Retinal pigment epithelial cell (primary cell): ENCODE measurements at places on chromosomes 7 and 10.

- DNase-seq: no peak
Measured at GRCh38 chr10:4108693-4109092, 323.7 kb upstream of the KLF6 start.

GRCh38 chr7:76356115-76356514 is 2.7 kb downstream of the YWHAG start:
- DNase-seq: no peak

DNA sequence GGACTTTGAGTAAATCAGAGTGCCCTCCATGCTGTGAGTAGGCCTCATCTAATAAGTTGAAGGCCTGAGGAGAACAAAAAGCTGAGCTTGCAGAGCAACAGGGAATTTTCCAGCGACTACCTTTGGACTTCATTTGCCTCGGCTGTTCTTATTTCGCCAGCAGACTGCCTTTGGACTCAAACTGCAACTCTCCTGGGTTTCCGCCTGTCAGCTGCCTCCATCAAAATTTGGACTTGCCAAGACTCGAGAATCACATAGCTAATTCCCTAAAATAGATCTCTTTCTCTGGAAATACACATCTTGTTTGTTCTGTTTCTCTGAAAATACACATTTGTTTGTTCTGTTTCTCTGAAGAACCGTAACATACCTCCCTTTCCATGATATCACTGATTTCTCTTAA is 93.8 kb downstream of the ITGB8 start:
- no peak for DNase-seq

DNA sequence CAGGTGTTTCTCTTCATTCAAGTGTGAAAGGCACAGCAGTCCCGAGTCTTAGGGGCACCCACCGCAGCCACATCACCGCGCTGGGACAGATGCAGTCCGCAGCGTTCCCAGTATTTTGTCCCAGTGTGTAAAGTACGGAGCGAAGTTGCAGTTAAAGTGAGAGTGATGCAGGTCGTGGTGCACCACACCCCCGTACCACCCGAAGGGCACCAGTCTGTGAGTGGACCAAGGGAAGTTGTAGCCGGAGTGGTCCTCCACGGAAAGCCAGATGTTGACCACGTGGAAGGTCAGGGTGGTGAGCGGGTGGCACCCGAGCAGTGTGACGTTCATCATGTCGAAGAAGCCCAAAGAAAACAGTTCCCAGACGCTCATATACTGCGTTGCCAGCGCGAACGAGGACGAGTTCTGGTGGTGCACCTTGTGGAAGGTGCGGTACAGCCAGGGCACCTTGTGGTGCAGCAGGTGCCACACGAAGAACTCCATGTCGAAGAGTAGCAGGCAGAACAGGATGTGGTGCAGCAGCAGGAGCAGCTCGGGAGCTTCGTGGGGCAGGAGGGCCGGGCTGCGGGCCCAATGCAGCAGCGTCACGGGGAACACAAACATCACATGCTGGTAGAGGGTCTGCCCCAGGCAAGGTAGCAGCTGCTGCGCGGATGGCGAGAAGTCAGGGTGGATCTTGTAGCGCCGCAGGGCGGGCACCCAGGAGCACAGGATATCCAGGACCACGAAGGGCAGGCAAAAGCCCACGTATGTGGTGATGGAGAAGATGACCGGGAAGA is 526 bp downstream of the CH25H start:
- no peak for DNase-seq

GRCh38 chr7:70830060-70830395 is 301.9 kb upstream of the GALNT17 start:
- DNase-seq: no peak

DNA sequence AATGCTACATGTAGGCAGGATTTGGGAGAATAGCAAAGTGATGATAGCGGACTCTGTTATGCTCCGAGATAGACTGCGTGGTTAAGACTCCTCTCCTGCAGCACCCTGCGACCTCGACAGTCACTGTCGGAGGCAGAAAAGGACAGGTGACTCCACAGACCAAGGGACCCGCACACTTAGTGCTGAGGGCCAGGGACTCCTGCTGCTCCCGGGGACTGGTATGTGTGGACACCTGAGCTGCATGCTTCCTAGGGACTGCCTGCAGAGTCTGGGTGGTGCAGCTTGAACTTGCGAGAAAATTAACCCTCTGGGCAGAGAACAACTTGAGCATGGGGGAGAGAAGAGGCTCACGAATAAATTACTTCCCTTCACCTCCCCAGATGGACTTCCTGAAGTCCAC is 407.1 kb upstream of the PFKP start:
- DNase-seq: no peak

DNA sequence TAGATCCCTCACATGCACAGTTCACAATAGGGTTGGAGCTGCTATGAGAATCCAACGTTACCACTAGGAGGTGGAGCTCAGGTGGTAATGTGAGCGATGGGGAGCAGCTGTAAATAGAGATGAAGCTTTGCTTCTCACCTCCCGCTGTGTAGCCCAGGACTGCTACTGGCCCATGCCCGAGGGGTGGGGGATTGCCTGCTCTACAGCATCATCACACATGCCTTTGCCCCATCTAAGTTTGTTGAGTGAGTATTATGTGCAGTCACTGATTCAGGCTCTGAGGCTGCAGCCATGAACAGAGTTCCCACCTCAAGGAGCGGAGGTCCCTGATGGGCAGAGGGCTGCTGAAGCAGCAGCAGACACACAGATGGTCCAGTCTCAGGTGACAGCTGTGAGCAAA is 94.1 kb downstream of the CHST15 start:
- no peak for DNase-seq

DNA sequence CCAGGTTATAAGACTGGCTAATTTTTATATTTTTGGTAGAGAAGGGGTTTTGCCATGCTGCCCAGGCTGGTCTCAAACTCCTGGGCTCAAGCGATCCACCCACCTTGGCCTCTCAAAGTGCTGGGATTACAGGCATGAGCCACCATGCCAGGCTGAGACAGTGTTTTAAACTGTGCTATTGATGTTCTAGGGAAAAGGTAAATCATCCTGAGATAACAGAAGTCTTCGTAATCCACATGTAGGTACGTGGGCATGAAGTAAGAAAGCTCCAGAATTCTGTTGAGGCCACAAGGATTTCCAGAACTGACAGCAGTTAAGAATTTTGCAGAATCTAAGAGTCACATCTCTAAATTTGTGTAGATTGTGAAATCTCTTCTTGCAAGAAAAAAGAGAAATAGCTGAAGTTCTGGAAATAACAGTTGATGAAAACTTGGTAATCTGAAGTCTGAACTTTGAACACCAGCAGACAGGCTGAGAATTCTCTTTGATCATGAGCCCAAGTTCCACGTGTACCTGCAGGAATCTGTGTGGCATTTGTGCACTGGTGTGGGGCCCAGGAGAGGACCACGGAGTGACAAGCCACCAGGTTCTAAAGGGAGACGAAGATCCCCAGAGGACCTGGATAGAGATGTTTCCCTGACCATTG is 24.6 kb downstream of the C7orf33 start:
- DNase-seq: no peak

DNA sequence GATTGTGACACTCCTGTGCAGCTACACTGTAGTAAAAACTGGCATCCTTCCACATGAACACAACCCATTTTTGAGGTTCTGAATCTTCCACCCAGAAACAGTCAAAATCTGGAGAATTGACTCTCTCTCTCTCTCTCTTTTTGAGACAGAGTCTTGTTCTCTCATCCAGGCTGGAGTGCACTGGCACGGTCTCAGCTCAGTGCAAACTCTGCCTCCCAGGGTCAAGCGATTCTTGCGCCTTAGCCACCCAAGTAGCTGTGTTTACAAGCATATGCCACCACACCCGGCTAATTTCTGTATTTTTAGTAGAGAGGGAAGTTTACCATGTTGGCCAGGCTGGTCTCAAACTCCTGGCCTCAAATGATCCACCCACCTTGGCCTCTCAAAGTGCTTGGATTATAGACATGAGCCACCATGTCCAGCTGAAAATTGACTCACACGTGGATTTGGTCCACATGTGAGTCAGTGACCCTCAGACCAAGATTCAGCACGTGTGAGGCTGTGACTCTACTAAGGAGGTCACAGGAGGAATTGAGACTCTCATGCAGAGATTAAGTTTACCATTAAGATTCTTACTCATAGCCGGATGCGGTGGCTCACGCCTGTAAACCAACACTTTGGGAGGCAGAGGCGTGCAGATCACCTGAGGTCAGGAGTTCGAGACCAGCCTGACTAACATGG is 12.1 kb upstream of the ZNF107 start:
- no peak for DNase-seq

DNA sequence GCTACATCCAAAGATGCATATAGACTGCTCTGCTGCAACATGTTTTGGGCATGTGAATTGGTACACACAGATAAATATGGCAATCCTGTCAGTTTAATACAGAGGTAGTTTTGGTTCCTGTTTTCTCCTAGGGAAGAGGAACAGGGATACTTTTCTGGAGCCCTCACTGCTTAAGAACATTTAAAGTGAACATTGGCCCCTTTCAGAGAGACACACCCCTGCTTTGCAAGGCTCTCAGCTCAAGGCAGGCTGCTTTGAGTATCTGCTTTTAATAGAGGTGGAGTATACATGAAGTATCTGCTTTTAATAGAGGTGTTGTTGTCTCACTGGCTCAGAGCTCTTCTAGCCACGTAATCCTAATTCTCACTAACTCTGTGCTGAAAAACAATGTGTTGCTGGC is 38.9 kb downstream of the CYP51A1 start:
- no peak for DNase-seq

- no peak for DNase-seq
Measured at GRCh38 chr7:128681794-128682537, 9.9 kb downstream of the GARIN1A start.

- no peak for DNase-seq
Measured at GRCh38 chr10:84198206-84198915, 4.0 kb downstream of the CDHR1 start.

GRCh38 chr10:36671607-36672006 is 453.8 kb upstream of the ANKRD30A start:
- DNase-seq: no peak

DNA sequence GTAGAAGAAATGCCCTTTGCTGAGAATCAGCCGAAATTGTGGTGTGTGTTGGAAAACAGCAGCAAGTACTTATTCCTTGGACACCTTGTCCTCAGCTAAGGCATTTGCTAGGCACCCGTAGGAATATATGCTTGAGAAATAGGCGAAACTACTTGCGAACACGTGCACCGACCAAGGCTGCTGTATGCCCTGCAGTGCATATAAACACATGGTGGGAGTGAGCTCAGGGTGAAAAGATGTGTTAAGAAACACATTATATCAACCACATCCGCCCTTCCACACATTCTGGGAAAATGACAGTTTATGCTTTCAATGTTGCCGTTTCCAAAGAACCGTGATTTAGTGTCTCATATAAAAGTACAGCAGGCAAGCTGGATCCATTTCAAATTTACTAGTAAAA is 199.2 kb downstream of the JCAD start:
- DNase-seq: no peak

GRCh38 chr7:147438216-147438615 is 1152.3 kb upstream of the C7orf33 start:
- no peak for DNase-seq

GRCh38 chr10:132111871-132112341 is 46.2 kb downstream of the JAKMIP3 start:
- DNase-seq: no peak

DNA sequence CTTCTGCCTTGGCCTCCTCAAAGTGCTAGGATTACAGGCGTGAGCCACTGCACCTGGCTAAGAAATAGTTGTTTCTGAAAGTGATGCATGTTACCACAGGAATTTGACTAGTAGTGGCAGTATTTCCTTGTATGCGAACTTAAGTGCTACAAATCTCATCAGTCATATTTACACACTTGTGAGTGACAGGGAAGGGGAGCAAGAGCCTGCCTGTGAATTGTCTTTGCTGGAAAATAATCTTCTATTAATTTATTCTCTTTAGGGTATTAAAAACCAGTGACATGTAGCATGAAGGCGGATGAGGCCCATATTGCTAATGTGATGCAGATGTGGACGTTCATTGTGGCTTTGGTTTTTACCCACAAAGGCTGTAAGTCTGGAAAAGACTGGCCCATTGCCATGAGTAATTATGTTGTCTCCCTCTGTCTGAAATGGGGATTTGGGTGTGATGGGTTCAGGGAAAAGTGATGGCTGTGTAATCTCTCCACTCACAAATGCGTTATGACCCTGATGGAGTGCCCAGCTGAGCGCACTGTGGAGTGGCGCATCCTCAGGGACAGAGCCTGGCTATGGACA is 97.6 kb downstream of the CCNY start:
- DNase-seq: peak; percentile 96

- no peak for DNase-seq
Measured at GRCh38 chr7:117424090-117424829, 3.0 kb downstream of the ASZ1 start.

- no peak for DNase-seq
Measured at GRCh38 chr10:62820586-62820985, 4.4 kb upstream of the EGR2 start.

GRCh38 chr7:925601-926000 is 28.9 kb downstream of the ADAP1 start:
- no peak for DNase-seq

DNA sequence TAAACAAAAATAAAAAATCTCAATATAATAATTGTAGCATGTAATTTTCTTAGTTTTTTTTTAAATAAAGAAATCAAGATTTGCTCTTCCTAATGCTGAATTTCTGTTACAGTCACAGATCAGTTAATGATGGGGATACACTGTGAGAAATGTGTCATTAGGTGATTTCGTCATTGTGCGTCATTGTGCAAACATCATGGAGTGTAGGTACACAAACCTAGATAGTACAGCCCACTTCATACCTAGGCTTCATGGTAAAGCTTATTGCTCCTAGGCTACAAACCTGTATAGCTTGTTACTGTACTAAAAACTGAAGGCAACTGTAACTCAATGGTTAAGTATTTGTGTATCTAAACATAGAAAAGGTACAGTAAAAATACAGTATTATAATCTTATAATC is 74.4 kb upstream of the LSM8 start:
- no peak for DNase-seq

- DNase-seq: no peak
Measured at GRCh38 chr7:69739931-69740431, 141.7 kb downstream of the AUTS2 start.

DNA sequence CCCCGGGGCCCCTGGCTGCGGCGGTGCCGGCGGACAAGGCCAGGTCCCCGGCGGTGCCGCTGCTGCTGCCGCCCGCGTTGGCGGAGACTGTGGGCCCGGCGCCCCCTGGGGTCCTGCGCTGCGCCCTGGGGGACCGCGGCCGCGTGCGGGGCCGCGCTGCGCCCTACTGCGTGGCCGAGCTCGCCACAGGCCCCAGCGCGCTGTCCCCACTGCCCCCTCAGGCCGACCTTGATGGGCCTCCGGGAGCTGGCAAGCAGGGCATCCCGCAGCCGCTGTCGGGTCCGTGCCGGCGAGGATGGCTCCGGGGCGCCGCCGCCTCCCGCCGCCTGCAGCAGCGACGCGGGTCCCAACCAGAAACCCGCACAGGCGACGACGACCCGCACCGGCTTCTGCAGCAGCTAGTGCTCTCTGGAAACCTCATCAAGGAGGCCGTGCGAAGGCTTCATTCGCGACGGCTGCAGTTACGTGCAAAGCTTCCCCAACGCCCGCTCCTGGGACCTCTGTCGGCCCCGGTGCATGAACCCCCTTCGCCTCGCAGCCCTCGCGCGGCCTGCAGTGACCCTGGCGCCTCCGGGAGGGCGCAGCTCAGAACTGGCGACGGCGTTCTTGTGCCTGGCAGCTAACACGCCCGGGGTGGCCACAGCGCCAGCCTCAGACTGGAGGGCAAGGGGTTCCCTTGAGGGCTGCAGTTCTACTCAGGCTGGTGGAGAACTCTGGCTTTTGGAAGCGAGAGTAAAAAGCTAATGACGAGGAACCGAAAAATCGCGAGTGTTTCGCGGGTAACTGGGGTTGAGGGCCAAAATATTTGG is 804 bp downstream of the FRAT1 start:
- DNase-seq: no peak

GRCh38 chr10:123884907-123885381 is 6.7 kb downstream of the CPXM2 start:
- no peak for DNase-seq

- no peak for DNase-seq
Measured at GRCh38 chr7:100639995-100640516, 1.3 kb downstream of the TFR2 start.
